Activated CD4-positive, alpha-beta T cell treated with anti-CD3 and anti-CD28 coated beads, Interleukin-2, Interleukin-4, amounts not matched to agents 100 ng/mL and 50 ng/mL, durations not matched to agents 16 hours and 8 hours (primary cell): ENCODE measurements at places on chromosomes 12 and 14.

- DNase-seq: peak; percentile 64
These were observed 33.8 kb downstream of the STK38L start for GRCh38 chr12:27277846-27278260.

DNA sequence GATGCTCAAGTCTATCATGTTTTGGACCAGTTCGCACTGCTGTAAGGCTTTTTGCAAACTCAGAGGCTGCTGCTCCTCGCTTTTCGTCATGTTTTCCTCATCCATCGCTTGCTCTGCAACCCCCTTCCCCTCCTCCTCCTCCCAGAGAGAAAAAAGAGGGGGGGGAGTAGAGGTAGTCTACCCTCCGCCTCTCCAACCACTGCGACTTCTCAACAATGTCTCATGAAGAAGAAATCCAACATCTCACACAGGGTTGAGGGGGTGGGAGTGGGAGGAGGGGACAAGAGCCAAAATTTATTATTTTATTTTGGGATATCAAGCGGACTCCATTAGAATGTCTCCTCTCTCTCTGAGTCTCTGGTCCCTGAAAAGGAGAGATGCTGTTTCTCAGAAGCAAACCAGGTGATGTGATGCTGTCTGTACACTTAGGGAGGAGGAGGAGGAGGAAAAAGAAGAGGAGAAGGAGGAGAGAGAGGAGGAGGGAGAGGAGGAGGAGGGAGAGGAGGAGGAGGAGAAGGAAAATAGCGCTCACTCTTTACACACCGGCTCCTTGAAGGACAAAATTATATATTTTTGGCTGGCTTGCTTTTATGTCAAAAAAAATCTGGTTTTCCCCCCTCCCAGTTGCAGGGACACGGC, 520 bp downstream of the KSR2 start:
- DNase-seq: no peak

GRCh38 chr14:92534932-92535643, 21.5 kb downstream of the RIN3 start:
- no peak for DNase-seq

- DNase-seq: no peak
These were observed 80.0 kb downstream of the NTF3 start for GRCh38 chr12:5511644-5512600.

- DNase-seq: no peak
These were observed 38.6 kb upstream of the SMUG1 start for GRCh38 chr12:54227376-54227775.

- no peak for DNase-seq
These were observed 55.4 kb downstream of the GRIP1 start for GRCh38 chr12:66623455-66623854.

- no peak for DNase-seq
These were observed 6.2 kb upstream of the MYH6 start for GRCh38 chr14:23414254-23414653.

DNA sequence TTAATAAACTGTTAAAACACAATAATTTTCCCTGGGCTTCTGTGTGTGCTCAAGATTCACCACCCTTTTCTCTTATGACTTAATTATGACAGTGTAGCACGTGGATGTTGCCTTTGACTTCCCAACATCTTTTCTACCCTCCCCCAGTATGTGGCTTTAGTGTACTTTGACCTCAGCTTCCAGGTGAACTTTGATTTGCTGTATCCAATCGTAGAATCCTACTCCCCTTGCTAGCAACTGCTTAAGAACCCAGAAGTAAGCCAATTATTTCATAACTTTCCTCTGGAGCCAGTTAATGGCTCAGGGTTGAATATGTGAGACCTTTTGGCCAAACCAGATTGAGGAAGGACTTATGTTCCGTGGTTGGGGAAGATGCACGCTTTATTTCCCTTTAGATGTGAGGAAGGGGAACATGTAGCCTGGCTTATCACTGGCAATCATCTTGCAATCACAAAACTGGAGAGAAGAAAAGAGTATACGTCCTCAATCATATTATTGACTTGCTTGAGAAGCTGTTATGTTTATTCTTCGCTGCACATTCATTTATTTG, 259.6 kb upstream of the ATP2B1 start:
- no peak for DNase-seq

DNA sequence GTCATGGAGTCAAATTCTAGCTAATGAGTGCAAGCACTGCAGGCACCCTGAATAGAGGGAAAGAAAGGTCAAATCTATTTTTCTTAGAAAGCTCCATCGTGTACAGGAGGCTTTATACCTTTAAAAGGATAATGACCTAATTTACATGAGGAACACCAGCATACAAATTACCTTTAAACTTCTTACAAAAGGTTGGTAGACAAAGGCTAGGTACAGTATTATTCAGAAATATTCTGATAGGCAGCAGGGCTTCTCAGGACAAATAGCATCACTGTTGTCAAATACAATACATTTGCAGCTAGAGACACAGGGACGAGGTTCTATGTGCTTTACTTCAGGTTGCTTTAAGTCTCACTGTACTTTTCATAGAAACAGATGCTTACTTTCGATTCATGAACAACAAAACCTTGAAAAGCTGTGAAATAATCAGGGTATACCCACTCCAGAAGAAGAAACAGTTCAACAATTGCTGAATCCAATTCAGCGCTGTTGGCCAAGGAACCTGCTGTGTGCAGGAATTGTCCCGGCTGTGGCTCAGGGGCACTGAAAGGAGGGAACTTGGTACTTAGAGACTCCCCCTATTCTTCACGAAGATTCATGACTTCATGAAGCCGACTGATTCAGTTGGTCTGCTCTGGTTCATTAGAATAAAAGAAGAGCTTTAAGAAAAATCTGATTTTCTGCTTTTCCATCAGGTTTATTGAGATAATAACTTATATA, 252.9 kb downstream of the PRKD1 start:
- DNase-seq: no peak

GRCh38 chr14:92673601-92674150, 74.8 kb downstream of the LGMN start:
- DNase-seq: no peak

GRCh38 chr12:57888409-57889157, 42.1 kb upstream of the CTDSP2 start:
- DNase-seq: peak; percentile 40

DNA sequence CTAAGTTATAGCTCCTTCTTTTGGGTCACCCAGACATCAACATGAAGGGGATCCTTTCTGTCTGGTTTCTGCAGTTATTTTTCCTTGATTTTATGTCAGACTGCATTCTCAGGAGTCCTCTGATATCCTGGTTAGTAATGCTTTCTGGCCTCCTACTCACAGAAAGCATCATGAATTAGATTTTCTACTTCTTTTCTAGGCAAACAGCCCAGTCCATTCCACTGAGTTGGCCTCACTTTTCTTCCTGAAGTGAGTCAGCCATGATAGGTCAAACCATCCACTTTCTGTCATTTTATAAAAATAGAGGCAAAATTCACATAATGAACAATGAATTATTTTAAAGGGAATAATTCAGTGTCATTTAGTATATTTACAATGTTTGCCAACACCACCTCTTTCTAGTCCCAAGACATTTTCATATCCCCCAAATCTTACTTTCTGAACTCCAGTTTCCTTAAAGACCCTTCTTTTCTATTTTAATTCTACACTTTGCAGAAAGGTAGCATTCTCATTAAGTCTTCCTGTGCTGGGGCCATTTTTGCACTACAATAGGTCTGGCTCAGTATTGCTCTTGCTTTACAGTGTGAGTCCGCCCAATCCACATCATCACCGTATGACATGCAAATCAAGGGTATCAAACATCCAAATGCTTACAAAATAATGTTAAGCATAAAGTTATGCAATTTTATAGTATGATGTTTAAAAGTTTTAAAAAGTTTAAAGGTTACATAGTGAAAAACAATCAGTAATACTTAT, 95.1 kb downstream of the UNC79 start:
- DNase-seq: no peak

- peak; percentile 49 for DNase-seq
These were observed 52.3 kb downstream of the TSPAN9 start for GRCh38 chr12:3129301-3130056.

- DNase-seq: peak; percentile 16
These were observed 26.3 kb upstream of the CPM start for GRCh38 chr12:68959143-68959858.

GRCh38 chr14:52998376-52999015, 47.6 kb upstream of the FERMT2 start:
- DNase-seq: no peak

GRCh38 chr12:120012067-120012621, 23.1 kb downstream of the BICDL1 start:
- DNase-seq: peak; percentile 94

GRCh38 chr12:68270358-68270757, 17.0 kb upstream of the IL22 start:
- DNase-seq: no peak

DNA sequence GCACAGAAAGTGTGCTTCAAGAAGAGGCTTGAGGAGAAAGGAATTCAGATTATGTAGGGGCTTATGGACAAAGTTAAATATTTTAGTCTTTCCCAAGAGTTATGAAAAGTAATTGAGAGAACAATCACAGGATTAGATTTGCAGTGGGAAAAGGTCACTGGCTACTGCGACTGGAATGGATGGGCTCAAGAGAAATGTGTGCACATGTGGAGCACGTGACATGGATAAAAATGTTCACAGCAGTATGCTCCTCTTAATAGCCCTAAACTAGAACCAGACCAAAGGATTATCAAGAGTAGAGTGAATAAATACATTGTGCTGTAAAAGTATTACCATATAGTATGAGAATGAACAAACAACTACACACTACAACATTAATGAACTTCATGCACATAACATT, 78.1 kb downstream of the ABCD2 start:
- no peak for DNase-seq

- no peak for DNase-seq
These were observed 72.0 kb downstream of the LLPH start for GRCh38 chr12:66058554-66058953.

GRCh38 chr14:72715850-72716228, 178.1 kb downstream of the DPF3 start:
- no peak for DNase-seq

DNA sequence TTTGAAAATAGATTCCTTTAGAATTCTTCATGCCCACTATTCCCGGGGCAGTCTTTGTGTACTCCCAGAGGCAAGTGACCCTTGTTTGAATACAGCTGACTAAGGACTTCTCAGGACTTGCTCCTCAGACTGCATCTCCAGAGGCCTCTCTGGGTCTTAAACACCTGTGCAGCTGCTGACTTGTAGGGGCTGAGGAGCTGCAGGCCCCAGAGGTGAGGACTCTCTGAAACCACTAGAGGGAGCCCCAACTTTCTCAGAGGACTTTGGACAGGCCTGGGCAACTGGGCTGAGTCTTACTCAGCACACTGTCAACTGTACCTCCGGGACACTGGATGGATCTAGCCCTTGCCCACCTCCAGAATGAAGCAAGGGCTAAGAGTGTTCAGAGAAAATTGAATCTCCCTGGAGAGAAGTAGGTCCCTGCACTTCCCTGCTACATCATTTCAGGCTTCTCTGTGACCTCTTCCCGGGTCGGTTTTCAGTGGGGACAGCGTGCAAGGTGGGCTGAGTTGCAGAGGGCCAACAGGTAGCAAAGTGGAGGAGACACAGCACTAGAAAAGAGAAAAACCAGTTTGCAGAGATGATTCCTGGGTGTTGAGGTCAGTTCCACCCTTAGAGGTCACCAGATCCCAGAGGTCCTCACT, 164.6 kb downstream of the TMEM117 start:
- DNase-seq: peak; percentile 44

- DNase-seq: no peak
These were observed 103.9 kb downstream of the BTG1 start for GRCh38 chr12:92041742-92042141.

DNA sequence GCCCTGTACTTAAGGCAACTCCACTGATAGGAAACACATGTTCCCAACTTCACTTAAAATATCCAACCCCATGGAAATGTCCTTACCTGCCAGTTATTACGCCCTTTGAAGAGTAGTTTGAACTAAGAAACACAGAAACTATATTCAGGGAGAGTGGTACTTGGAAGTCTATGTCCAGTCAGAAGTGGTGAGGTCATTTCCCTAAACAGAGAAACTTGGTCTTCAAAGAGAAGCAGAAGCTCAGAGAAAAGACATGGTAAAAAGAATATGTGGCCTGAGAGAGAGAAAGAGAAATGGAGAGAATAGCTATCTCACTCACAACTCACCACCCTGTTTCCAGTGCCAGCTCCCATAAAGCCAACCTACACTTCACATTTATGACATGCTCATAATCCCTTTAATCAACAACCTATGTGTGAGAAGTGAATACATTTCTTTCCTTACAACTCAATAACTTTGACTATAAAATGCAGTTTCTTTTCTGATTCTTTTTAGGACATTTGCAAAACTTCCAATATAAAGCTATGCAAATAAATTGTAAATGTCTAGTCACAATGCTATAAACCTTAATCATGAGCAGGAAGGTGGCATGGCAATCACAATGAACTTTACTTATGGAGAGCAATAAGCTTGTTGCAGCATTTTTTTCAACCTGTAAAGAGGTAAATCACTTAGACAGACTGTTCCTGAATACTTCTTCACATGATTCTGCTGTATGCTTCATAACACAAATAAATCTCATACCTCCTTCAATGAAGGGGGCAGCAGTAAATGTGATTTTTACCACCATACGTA, 67.1 kb downstream of the CPNE8 start:
- no peak for DNase-seq

DNA sequence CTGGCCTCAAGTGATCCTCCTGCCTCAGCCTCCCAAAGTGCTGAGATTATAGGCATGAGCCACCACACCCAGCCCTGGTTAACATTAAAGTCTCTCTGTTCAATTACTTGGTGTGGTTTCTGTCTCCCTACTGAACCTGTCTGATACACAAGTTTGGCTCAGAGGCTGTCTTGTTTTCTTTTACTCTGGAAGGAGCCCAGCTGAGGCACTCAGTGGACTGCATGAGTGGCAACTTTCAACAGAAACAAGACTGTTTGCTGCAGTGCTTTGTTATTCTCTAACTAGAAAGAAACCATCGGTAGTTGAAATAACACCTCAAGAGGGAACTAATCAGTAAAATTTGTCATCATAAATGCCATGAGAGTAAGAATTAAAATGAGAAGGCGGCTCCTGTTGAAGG, 238.7 kb downstream of the FOXN3 start:
- DNase-seq: no peak

DNA sequence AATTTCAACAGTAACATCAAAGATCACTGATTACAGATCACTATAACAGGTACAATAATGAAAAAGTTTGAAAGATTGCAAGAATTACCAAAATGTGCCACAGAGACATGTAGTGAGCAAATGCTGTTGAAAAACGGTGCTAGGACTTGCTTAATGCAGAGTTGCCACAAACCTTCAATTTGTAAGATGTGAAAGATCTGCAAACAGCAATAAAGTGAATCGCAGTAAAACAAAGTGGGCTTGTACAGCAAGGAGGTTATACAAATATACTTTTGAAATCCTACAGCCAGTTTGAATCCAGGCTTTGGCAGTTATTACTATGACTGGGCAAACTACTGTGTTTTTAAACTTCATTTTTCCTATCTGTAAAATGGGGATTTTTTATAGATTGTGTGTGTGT, 1.0 kb upstream of the PLEKHA5 start:
- no peak for DNase-seq
